Kidney tubule cell (primary cell): ENCODE measurements at places on chromosomes 7 and 10.
A peak's percentile ranks its signal among the peaks of the same experiment; 100 is the strongest.

GRCh38 chr7:117283371-117283770 is 39.5 kb downstream of the WNT2 start:
- DNase-seq: peak; percentile 87

GRCh38 chr7:30911561-30911969 is at the start of gene AQP1:
Gene AQP1 (plus strand): TSS chr7:30911853. CDS start chr7:30911910, 57 bp downstream.
- peak; percentile 74 for DNase-seq

- peak; percentile 88 for DNase-seq
Measured at GRCh38 chr10:96588616-96589419, 2.0 kb upstream of the TM9SF3 start.

- DNase-seq: no peak
Measured at GRCh38 chr10:127474501-127474900, 74.6 kb upstream of the NPS start.

- no peak for DNase-seq
Measured at GRCh38 chr7:73530800-73531199, 8.7 kb upstream of the BAZ1B start.

DNA sequence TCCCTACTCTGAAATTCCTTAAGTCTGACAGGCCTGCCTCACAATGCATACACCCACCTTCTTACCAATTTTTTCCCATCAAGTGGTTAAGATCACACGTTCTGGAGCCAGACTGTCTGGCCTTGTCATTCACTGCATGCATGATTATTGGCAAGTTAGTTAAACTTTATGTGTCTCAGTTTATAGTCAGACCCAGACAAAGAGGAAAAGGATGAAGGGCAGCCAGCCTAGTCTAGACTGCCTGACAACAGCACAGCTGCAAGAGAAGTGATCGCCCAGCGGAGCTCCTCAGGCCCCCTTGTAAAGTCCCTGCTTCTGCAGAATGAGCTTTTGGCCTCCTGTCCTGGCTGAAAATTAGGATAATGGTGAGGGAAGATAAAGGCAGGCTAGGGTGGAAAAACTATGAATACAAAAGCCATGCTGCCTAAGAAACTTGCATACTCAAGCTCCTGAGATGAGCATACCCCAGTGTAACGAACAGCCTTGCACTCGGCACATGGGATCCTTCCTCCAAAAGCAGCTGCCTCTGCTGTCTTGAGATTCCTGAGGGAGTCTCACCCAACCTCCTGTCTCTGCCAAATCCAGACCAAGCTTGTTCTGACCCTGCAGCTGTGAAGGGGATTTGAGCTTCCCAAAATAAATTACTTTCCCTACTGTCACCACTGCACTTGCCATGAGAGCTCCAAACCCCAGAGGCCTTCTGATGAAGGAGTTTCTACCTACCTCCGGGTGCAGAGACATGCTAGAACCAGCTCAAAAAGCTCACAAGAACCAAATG is 26.7 kb upstream of the MRLN start:
- DNase-seq: peak; percentile 81

DNA sequence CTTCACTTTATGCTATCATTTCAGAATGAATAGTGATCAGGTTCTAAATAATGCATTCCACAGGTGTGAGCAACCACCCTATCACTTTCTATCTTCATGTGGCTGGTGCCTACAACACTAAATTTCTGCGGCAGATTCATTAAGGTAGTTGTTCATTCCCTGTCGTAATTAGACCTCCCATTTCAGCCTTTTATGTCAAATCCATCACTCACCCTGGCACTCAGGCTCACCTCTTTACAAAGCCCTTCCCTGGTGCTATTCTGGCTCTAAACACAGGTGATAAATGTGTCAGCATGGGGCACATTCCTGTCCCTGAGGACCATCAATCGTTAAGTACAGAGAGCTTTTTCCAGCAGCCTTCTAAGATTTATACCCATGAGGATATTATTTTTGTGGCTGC is 300.0 kb upstream of the C7orf33 start:
- DNase-seq: peak; percentile 19

GRCh38 chr7:84060760-84061261 is 133.8 kb downstream of the SEMA3A start:
- DNase-seq: peak; percentile 49

GRCh38 chr7:362402-363096 is 72.6 kb downstream of the FOXL3 start:
- peak; percentile 12 for DNase-seq

- DNase-seq: peak; percentile 85
Measured at GRCh38 chr10:76303682-76304316, 872.4 kb downstream of the LRMDA start.

- peak; percentile 34 for DNase-seq
Measured at GRCh38 chr10:95655571-95656290, 780 bp downstream of the ALDH18A1 start.
